Retinal pigment epithelial cell (primary cell): ENCODE measurements at places on chromosomes 11 and 22.
A peak's percentile ranks its signal among the peaks of the same experiment; 100 is the strongest.

DNA sequence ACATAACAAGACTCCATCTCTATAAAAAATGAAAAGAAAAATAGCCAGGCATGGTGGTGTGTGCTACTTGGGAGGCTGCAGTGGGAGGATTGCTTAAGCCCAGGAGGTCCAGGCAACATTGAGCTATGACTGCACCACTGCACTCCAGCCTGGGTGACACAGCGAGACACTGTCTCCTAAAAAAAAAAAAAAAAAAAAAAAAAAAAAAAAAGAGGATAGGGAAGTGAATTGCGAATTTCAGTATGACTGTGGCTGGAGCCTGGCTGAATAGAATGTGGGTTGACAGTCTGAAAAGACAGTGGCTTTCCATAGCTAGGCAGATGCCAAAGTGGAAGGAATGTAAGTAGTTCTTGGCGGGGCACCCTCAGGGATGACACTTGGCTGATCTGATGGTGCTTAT, 6.4 kb upstream of the LDHAL6A start:
- no peak for DNase-seq

GRCh38 chr11:66367561-66368312, 3.8 kb downstream of the SLC29A2 start:
- no peak for DNase-seq

DNA sequence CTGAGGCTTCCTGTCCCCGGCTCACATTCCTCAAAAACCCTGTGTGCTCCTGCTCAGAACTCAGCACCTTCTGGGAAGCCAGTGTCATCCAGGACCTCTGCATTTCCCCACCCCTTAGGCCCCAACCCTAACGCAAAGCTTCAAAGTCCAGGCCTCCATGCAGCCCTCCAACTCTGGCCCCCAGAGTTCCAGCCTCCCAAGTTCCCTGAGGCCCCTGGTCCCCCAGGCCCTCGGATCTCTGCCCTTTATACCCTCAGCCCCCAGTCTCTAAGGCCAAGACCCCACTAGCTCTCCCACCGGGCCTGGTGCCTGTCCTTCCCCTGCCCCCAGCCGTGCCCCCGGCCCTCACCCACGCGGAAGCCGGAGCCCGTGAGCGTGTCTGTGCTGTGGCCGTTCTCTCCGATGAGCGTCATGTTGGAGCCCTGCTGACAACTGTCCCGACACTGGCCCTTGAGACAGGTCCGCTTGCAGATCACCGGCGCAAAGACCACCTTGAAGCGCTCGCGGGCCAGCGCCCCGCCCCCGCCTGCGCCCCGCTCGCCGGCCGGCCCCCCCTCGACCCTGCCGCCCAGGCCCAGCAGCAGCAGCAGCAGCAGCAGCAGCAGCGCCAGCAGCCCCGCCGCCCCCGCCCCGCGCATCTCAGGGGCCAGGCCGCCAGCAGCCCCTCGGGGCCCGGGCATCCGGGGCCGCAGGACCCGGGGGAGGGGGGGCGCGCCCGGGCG, 718 bp downstream of the LTBP3 start:
- DNase-seq, result no peak

GRCh38 chr11:35725885-35726284, 63.3 kb downstream of the TRIM44 start:
- DNase-seq, result peak; percentile 23

GRCh38 chr11:120197251-120197891, 13.5 kb upstream of the OAF start:
- DNase-seq, result no peak

- DNase-seq, result no peak
Observed at GRCh38 chr11:70756756-70757155, 358.4 kb downstream of the CTTN start.

- DNase-seq, result no peak
Observed at GRCh38 chr11:119722281-119722794, 6.7 kb downstream of the NECTIN1 start.

DNA sequence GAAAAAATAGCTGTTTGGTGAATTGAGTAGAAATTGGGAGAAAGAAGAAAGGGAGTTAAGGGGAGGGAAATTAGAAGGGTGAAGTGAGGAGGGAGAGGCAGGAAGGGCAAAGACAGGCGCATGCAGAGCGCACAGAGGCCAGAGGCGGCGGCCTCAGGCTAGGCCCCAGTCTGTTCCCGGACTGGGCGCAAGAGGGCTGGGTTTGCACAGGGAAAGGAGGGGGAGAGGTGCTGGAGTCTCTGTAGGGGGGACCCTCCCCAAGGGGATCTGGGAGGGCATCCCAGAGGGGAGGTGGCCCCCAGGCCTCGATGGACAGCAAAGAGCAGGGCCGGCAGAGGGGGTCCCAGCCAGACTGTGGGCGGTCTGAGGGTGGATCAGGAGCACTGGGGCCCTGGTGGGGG, 1.3 kb upstream of the FLRT1 start:
- no peak for DNase-seq

GRCh38 chr11:134955281-134955680, 543.2 kb upstream of the B3GAT1 start:
- DNase-seq, result no peak
